ENCODE measurements at places on chromosomes 3 and 15. TPM values are rescaled to one million over a fixed set of nuclear protein-coding genes. Genes with fewer than 3 reads are reported as not detected.

GRCh38 chr3:9040996-9041395 is 77.7 kb upstream of the RAD18 start:
- no peak overlapping the region for H3K27ac ChIP-seq
- no peaks in the 10 kb centered on the region for H3K4me1 ChIP-seq
- peaks cover 3% of the 10 kb centered on the region for H3K27me3 ChIP-seq
- H3K36me3 ChIP-seq = no peaks in the 10 kb centered on the region

GRCh38 chr3:54086652-54087405 is 35.5 kb upstream of the CACNA2D3 start:
- H3K27me3 ChIP-seq = peaks cover 30% of the 10 kb centered on the region
- H3K27ac ChIP-seq = no peak overlapping the region
- H3K36me3 ChIP-seq = no peaks in the 10 kb centered on the region
- H3K4me3 ChIP-seq = no peak overlapping the region
- no peak for DNase-seq

DNA sequence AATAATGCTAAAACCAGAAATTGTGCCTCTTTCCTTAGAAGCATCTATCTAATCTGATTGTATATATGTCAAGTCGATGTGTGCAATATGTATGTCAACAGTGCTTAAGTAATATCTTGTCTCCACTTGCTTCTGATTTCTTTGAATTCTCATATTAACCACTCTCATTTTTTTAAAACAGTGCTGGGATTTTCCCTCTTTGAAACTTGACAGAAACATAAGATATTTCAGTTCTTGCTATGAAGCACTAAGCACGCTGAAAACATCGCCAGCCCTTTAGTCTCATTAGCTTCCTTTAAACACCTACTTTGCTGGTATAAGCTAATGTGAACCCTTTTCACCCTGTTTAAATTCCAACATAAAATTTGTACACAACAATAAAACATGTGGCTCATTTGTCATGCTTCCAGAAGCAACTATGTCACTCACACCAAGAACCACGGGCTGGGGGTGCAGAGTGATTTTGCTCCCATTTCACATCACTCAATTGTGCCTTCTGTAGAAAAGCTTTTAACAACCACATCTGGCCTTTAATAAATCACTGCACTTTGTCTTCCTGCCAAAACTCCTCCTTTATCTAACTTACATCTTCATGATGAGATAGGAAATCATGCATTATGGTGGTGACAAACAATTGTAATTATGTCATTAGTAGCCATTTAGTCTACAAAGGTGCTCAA is 185.2 kb downstream of the FOXP1 start:
- no peak for DNase-seq
- H3K27me3 ChIP-seq = peaks cover 43% of the 10 kb centered on the region
- H3K27ac ChIP-seq = no peak overlapping the region
- peaks cover 1% of the 10 kb centered on the region for H3K36me3 ChIP-seq
- H3K4me1 ChIP-seq = peaks cover 17% of the 10 kb centered on the region

AGBL1 gene
- total RNA-seq = not detected

GRCh38 chr3:19063936-19064335 is 84.4 kb upstream of the KCNH8 start:
- H3K4me1 ChIP-seq = no peaks in the 10 kb centered on the region
- no peak for DNase-seq
- H3K27me3 ChIP-seq = peaks cover 9% of the 10 kb centered on the region
- no peak overlapping the region for H3K4me3 ChIP-seq
- H3K27ac ChIP-seq = no peak overlapping the region

GRCh38 chr15:92153620-92154019 is 240.1 kb upstream of the ST8SIA2 start:
- DNase-seq = no peak
- H3K27me3 ChIP-seq = no peaks in the 10 kb centered on the region
- H3K4me3 ChIP-seq = no peak overlapping the region
- peaks cover 11% of the 10 kb centered on the region for H3K4me1 ChIP-seq
- H3K36me3 ChIP-seq = peaks cover 7% of the 10 kb centered on the region
